ENCODE measurements at places on chromosomes 7 and 10.

DNA sequence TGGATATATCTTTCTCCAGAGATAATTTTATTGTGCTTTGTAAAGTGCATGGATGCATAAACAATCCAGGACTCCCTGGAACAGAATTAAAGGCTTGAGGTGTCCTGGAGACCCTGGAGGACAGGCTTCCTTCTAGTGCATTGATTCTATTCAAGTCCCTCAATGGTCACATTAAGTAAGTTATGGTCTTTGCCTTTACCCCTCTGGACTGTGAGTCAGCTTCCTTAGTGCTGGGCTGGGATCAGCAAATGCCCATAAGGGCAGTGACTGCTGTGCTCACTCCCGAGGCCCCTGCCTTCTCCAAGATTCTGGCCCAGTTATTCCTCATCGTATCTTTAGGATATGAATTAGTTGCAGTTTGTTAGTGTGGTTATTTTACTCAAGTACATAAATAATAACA, 178.7 kb upstream of the PRSS58 start:
- no peak for DNase-seq

DNA sequence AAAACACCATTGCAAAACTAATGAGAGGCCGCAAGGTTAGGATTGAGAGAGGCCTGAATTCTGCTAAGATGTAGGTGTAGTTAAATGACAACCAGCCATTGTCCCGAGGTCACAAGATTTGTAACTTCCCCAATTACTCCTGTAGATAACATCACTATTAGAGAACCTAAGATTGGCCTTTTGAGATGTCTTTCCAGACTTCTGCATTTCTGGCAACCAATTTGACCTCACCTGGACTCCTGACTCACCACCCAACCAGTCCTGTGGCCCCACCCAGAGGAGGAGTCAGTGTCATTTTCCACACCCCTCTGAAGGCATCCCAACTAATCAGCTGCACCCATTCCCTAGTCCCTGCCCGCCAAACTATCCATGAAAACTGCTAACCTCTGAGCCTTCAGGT, 115.7 kb downstream of the PRKAG2 start:
- DNase-seq = no peak

DNA sequence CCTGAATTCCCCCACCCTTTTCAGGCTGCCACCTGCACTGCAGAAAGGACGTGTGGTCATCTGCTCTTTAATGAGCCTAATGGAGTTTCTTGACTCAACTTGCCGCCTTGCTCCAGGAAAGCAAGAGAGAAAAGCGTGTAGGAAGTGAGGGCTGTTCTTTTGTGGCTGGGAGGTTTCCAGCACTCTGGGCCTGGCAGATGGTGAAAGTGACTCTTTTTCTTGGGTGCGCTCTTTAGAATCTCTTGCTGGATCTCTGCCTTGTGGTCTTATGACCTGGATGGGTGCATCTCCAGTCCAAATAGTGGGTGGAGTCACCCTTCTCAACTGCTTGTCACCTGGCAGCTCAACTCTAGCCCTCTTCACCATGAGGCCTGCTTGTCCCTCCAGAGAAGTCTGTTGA, 244.0 kb downstream of the SORCS1 start:
- no peak for DNase-seq

DNA sequence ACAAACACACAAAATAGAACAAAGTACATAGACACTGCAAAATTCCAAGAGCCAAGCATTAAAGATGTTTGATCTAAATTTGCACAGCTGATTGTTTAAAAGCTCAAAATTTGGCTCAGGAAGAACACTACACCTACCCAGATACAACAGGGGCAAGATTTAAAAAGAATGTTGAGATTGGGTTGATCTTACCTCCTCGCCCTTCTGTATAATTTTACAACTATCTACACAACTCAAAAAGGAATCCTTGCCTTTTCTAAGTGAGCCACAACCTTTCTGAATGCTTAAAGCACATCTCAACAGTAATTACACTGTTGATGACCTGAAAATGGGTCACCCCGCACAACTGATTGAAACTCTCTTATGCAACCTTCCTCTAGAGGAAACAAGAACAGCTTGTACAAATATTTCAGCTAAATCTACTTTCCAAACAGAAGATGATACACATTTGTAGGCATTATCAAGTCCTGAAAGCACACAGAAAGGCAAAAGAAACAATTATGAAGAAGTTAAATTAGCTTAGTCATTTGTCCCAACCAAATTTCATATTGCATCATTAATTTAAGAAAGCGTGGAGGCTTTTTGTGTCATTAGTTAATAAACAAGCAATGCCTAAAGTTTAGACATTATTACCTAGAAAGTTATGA, 75.5 kb downstream of the UBE2H start:
- no peak for DNase-seq

DNA sequence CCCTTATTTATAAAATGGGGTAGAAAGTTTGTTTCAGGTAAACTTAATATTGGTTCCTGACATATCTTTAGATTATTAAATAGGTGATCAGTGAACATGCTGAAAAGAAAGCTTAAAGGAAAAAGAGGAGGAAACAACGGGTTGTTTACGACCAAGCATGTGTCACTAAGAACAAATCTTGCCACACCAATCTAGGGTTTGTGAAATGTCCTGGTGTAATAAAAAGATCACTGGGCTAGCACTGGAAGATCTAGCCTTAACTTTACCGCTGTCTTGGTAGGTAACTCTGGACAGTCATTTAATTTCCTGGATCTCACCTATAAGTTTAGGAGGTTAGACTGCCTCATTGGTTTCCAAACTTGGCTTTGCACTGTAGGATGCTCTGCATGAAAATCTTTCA, 19.0 kb downstream of the VPS26A start:
- no peak for DNase-seq

- no peak for DNase-seq
Observed at GRCh38 chr10:103280031-103280430, 3.1 kb downstream of the INA start.

DNA sequence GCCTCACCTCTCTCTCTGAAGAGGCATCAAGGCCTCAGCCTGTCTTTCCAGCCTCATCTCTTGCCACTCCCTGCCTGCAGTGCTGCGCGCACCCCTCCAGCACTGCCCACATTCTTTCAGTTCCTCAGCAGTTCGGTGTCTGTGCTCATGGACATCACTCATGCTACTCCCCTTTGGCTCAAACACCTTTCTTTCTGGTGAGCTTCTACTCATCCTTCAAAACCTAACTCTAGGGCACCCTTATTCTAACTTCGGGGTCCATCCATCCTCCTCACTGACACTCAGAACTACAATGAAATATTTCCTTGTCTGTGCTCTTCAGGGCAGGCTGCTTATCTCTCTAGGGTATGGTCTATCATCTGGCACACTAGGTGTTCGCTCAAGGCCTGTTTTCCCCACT, 169.9 kb upstream of the BMPER start:
- DNase-seq = no peak

DNA sequence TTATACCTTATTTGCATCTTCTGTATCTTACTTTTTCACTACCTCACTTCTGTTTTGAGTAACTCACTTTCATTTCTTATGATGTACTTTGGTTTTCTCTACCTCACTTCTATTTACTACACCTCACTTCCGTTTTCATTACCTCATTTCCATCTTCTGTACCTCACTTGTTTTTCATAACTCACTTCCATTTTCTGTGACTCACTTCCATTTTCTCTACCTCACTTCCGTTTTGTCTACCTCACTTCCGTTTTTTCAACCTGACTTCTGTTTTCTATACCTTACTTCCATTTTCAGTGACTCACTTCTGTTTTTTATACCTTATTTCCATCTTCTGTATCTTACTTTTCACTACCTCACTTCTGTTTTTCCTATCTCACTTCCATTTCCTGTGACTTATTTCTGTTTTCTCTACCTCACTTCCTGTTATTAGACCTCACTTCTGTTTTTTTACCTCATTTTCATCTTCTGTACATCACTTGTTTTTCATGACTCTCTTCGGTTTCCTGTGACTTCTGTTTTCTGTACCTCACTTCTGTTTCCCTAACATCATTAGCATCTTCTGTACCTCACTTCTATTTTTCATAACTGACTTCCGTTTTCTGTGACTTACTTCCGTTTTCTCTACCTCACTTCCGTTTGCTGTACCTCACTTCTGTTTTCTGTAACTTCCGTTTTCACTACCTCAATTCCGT, 493.1 kb upstream of the AKR1E2 start:
- no peak for DNase-seq

- peak; percentile 76 for DNase-seq
Observed at GRCh38 chr10:103640436-103641181, 147.1 kb downstream of the NEURL1 start.

GRCh38 chr10:34280599-34281374, 534.3 kb downstream of the PARD3 start:
- DNase-seq = no peak

- no peak for DNase-seq
Observed at GRCh38 chr10:28139138-28139537, 140.3 kb upstream of the ODAD2 start.

- no peak for DNase-seq
Observed at GRCh38 chr10:4081685-4082111, 296.7 kb upstream of the KLF6 start.

- DNase-seq = no peak
Observed at GRCh38 chr10:34184397-34184796, 630.7 kb downstream of the PARD3 start.

DNA sequence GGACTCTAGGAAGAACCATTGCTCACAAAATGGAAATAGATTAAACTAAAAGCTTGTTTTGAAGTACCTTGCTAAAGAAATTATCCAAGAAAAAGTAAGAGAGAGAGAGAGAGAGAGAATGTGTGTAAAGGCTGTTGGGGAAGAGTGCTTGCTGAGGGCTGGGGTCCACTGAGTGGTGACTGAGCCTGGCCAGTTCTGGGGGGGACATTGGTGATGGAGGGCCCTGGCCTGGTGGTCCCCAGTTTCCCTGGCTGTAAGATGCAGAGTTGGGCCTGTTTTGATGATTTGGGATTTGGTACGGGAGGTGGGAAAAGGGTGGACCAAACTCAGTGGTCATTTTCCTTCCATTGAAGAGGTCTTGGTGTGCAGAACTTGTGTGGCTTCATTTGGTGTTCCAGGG, 880 bp downstream of the RAMP3 start:
- no peak for DNase-seq

GRCh38 chr7:10106609-10107008, 867.1 kb upstream of the PHF14 start:
- DNase-seq = no peak

GRCh38 chr7:15113752-15114151, 211.2 kb upstream of the DGKB start:
- no peak for DNase-seq

GRCh38 chr10:131997366-131998049, 15.8 kb upstream of the BNIP3 start:
- no peak for DNase-seq

DNA sequence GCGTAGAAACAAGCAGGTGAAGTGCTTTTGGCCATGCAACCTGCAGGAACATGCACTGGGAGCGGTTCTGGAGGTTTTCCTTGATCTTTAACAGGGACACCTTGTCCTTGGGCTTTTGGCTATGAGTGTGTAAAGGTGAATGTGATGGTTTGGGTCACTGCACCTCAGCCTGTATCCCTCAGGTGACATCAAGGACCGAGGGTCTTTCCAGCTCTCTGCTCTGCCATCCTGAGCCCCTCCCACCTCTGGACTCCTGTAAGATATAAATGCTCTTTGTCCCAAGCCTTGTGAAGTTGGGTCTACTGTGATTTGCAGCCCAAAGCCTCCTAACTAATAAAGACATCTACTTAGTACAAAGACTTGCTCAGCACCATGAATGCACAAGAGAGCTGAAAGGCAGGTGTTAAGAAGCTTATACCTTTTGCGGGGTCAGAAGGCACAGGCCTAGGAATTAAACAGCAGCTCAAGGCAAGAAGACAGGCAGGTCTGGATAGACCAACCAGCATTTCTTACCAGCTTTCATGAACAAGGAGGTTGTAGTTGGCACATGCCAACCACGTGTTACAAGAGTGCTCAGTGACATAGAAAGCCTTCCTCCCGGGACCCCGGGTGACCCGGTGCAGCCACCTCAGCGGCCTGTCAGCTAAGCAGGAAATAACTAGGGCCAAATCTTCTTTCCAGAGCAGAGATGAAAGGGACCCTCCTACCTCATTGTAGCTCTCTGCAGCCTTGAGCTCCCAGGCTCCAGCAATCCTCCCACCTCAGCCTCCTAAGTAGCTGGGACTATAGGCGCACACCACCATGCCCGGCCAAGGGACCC, 89.9 kb downstream of the CARD11 start:
- DNase-seq = no peak

DNA sequence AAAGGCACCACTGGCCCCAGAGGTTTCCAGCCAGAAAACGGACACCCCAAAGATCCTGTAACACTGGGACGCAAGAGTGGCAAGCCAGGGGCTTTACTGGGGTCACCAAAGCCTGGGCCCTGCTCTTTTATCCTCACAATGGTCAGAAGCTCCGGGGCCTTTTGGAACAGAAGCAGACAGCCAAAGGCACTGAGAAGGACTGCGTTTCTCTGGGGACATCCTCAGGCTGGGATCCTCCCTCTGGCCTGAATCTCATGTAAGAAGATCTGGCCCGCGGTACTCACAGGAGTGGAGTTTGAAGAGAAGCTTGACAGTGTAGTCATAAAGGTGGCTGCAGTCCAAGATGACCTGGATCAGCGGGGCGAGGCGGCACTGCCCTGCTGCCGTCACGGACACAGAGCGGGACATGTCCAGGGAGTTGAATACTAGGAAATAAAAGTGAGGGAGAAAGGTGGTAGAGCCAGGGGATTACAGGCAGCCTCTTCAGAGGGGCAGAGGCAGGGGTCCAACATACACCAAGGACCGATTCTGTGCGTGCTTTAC, 81.4 kb downstream of the SPDYE5 start:
- DNase-seq = no peak

- DNase-seq = no peak
Observed at GRCh38 chr7:55775051-55775420, 87.5 kb downstream of the SEPTIN14 start.

GRCh38 chr7:28799619-28800018, 158.5 kb downstream of the TRIL start:
- no peak for DNase-seq

GRCh38 chr10:17965649-17966235, 14.0 kb downstream of the SLC39A12 start:
- DNase-seq = no peak

- DNase-seq = no peak
Observed at GRCh38 chr10:18133046-18133445, 7.2 kb upstream of the CACNB2 start.

- DNase-seq = no peak
Observed at GRCh38 chr10:99965700-99966099, 44.0 kb downstream of the DNMBP start.

- no peak for DNase-seq
Observed at GRCh38 chr7:75985009-75985517, 9.3 kb downstream of the TMEM120A start.

Measured in NCI-H1694 (cell line).